Endodermal cell (in vitro differentiated cells): ENCODE measurements at places on chromosomes 12 and 14. TPM values are rescaled to one million over a fixed set of nuclear protein-coding genes. Genes with fewer than 3 reads are reported as not detected.

The GRIP1 gene
- 32.6 and 47.6 TPM in 2 replicates for total RNA-seq

The CCDC175 gene
- total RNA-seq = 0.53 TPM in 1 of 2 replicates, not detected in the other

DNA sequence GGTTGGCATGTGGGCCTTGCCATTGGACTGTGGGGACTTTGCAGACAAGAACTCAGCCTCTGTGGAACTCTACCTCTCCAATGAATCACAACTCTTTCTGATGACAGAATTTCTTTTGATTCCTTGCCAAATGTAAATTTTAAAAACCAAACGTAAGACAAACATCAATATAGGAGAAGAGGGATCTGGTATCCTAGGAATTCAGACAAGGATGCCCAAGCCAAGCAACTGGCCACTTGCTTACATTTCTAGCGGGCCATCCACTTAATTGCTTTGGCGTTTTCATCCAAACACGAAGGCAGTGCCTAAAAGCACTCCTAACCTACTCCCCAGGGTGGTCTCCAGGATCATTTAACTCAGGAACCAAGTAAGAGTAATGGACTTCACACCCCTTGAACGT lies 23.4 kb upstream of the RAB35 start:
- DNase-seq = no peak

- peak; percentile 39 for DNase-seq
These were observed 5.3 kb downstream of the TBX3 start for GRCh38 chr12:114678718-114679117.

GRCh38 chr12:95253386-95253785 lies 35.8 kb downstream of the VEZT start:
- DNase-seq = no peak

GRCh38 chr12:52149651-52150241 lies 42.1 kb downstream of the KRT80 start:
- peak; percentile 72 for DNase-seq

GRCh38 chr14:99578541-99579101 lies 25.4 kb downstream of the CCDC85C start:
- DNase-seq = no peak

- DNase-seq = peak; percentile 85
These were observed 14.4 kb upstream of the FIGNL2 start for GRCh38 chr12:51862947-51863346.

GRCh38 chr12:104582739-104583138 lies 126.0 kb downstream of the CHST11 start:
- no peak for DNase-seq

DNA sequence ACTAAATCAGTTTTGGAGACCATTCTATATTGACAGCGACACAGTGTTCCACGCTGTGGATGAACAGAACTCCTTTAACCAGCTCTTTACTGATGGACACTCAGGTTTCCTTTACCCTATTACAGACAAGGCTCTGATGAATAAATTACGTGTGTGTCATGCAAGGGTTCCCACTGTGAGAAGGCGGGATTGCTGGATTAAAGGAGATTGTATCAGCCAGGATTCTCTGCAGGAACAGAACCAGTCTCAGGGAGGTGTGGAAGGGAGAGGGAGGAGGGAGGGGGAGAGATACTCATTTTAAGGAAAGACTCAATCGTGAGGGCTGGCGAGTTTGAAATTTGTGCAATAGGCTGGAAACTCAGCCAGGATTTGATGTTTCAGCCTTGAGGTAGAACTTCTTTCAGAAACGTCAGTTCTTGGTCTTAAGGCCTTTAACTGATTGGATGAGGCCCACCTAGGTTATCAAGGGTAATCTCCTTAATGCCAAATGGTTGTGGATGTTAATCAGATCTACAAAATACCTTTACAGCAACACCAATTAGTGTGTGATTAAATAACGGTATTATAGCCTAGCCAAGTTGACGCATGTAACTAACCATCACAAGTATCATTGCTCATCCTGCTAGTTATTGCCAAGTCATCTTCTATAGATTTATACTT lies 104.0 kb downstream of the GCH1 start:
- DNase-seq = no peak
